ENCODE measurements at places on chromosomes 1 and 21.

DNA sequence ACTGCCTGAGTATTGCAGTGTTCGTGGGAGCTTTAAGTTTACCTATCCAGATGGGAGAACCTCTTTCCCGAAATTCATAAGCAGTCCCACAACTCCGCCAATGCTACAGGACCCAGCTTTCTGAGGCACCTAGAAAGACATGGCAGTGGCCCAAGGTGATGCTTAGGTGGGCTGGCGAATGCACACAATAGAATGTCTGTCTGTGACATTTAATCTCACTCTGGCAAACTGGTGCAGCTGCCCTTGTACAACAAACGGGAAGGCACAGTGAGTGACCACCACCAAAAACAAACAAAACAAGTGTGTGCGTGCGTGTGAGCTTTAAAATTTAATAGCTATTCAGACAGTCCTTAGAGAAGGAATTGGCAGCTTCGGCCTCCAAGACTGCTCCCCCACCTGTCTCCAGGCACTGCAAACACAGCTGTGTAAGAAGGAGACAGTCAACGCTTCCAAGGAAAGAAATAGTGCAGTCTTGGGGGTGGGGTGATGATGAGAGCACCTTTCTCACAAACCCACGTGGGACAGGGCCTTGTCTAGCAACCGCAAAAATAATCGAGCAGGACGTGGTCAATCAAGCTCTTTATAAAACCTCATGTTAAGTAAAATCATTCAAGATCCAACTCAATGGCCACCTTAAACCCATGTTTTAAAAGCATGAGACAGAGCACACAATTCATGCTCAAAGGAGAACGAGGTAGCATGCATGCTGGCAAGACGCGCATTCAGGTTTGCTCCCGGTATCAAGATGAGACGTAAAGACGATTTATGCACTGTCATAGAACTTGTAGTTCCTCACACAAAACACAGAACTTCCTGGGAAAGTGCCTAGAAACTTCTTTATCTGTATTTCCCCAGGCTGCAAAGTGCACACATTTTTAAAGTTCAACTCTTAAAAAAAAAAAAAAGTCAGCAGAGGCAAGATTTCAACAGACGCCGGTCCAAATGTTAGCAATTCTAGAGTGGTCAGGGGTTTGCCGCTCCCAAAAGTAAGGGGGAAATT is 84.1 kb downstream of the TM2D1 start:
- no peak for DNase-seq

DNA sequence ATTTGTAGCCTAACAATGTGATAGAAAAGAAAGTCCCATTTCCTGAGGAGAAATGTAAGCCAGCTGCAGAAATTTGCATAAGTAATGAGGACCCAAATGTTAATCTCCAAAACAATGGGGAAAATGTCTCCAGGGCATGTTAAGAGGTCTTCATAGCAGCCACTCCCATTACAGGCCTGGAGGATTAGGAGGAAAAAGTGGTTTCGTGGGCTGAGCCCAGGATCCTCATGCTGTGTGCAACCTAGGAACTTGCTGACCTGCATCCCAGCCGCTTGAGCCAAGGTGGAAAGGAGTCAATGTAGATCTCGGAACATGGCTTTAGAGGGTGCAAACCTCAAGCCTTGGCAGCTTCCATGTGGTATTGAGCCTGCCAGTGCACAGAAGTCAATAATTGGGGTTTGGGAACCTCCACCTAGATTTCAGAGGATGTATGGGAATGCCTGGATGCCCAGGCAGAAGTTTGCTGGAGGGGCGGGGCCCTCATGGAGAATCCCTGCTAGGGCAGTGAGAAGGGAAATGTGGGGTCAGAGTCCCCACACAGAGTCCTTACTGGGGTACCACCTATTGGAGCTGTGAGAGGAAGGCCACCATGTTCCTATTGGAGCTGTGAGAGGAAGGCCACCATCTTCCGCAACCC is 14.2 kb upstream of the F13B start:
- no peak for DNase-seq

DNA sequence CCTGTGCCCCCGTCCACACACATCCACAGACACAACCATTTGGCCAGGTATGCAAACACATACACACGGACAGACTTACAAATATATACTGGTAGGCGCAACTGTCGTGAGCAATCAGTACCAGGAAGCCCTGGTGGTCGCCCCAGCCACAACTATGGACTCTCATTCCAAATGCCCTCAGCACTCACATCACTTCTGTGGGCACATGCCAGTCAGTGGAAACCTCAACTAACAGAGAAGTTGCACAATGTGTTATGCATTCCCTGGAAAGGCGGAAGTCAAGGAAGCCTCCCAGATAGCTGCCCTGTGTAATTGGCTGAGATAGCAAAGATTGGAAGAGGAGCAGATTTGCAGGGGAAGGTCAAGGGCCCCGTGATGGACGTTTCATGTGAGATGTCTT is 1.4 kb upstream of the HEYL start:
- no peak for DNase-seq

GRCh38 chr21:38351176-38351959 is 94.6 kb downstream of the KCNJ15 start:
- DNase-seq = no peak

DNA sequence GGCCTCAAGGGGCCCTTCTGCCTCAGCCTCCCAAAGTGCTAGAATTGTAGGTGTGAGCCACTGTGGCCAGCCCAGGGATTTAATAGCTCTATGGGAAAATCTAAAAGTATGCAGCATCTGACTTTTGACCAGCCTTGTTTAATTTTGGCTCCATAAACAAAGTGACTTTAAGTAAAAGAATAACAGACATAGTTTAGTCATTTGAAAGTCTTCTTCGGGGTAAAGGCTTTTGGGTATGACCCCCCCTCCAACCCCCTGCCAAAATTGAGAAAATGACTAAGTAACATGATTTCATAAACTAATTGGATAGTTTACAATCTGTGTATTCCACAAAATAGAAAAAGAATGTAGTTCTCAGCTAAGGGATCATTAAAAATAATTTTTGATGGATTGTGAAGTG is 17.0 kb downstream of the GPBP1L1 start:
- no peak for DNase-seq

DNA sequence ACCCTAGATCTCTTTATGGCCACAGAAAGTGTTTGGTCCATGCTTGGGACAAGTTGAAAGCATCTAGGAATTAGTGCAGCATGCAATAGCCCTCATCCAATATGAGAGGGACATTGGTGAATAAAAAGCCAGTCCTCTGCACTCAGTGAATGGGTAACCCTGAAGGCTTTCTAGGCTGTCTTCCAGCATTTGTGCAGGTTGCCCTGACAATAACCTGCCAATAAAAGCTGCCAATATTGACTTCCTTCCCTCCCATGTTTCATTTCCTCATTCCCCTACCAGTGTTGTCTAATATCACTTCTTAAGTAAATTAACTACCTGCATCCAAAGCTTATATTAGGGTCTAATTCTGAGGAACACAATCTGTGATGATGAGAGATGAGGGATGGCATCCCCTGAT is 563.6 kb upstream of the NEGR1 start:
- DNase-seq = no peak

GRCh38 chr1:11281518-11282331 is 8.7 kb downstream of the UBIAD1 start:
- DNase-seq = no peak

DNA sequence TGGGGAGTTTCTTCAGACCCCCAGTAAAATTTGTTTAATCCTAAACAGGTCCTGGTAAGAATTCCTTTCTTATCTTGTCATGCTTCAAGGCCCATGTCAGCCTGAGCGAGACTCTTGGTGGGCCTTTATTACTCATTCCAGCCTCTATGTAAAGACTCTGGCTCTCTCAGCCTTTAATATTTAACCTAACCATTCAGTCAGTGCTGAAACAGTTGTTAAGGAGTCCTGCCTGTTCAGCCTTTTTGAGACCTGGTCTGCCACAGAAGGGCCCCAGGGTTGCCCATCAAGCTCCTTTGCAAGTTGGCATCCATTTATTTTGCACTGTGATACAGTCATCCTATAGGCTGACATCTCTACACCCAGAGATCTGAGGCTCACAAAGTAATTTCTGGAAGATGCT is 107.7 kb upstream of the VANGL1 start:
- no peak for DNase-seq

DNA sequence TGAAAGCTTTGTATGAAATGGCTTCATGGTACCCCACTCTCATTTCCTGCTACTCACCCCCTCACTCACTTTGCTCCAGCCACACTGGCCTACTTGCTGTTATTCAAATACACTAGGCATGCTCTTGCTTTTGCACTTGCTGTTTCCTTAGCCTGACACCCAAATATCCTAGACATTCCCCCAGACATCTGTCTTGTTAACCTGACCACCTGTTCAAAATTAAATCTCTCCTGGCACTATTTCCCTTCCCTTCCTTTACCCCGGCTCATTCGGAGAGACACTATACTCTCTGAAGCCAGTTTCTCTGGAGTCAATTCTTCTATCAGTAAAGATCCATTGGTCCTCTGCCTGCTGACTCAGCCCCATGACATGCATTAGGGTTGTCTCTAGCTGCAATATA is 306.0 kb upstream of the SGIP1 start:
- no peak for DNase-seq

DNA sequence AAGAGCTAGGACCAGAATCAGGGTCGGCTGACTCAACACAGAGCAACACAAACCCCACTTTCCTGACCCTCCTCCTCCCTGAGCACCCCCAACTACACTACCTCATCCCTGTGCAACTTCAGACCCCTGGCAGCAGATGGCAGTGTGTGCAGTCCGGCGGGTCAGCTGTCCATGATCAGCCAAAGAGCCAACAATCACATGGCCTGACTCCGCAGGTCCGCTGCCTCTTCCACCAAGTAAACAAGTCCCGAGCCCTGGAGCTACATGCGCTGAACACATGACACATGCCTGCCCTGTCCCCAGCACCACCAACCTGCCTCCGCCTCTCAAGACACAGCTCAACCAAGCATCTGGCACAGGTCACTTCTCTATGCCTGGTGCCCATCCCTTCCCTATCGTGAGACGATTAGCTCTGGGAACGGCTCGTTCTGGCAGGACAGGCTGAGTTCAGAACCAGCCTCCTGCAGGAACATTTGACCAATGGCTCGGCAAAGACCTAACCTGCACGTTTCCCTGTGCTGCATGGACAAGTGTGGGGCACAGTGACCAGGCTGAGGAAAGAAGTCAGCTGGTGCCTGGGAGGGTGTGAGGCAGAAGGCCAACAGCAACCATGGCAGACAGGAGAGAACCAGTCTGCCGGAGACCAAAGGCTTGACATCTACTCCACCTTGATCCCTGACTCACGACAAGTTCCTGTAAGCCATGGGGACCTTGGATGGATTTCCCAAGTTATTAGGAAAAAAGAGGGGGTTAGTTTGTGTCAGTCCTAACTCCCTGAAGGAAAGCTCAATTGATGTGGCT is 60.3 kb downstream of the CD46 start:
- DNase-seq = no peak

DNA sequence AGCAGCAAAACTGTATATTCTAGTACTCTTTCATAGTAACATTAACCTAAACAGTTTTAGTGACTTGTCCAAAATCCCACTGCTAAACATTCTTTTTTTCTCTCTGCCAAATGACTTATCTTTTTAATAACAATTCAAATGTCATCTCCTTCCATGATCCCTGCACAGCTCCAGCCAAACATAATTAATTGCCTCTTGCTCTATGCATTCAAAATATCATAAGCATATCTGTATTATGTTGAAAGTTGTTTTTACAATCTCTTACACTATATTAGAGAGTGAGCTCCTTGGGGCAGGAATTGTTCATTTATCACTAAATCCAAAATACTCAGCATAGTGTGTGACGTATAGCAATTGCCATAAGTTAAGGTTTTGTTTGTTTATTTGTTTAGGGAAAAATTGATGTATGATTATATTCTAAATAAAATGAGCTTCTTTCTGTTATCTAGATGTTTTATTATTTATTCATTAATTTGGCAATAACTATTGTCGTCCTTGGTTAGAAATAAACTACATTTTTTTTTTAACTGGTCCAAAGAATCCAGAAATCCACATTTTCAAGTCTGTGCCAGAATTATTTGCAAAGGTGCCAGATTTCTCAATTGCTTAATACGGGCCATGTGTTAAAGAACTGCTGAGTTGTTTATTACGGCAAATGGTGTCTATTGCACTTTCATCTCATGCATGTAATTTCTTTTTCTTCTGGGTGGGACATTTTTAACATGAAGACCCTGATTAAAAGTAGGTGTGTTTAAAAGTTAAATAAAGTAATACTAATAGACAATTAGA is 577.2 kb upstream of the ZRANB2 start:
- DNase-seq = no peak

DNA sequence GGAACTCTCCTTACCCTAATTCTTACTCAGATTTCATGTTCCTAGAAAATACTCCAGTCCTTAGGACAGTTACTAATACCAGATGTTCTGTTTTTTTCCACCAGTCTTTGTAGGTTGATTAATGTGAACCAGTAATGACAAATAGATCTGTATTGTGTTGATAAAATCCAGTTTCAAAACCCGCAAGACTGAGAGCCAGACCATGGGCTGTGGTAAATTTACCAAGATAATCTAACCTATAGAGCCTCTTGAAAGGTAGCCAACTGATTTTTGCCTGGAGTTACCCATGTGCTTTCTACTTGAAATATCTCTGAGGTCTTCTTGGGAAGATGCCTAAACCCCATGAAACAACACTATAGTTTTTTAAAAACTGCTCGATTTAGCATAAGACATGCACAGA is 46.5 kb upstream of the CDC7 start:
- DNase-seq = no peak

DNA sequence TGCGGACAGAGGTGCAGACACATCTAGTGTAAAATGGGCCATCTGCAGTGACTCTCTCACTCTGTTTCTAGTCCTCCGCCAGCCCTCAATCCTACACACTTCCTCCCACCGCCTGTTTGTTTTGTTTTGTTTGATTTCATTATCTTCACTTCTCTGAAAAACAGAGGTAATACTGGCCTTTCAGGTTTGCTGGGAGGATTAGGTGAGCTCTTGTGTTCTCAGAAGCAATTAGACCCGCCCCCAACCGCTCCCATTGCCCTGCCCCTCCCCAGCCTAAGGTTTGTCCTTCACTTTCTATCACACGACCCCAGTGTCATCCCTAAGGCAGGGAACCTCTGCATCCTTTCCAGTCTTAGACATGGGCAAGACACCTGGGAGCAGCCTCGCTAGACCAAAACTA is 43.2 kb upstream of the TACSTD2 start:
- DNase-seq = no peak

- no peak for DNase-seq
Observed at GRCh38 chr1:43545695-43546387, 15.2 kb downstream of the PTPRF start.

DNA sequence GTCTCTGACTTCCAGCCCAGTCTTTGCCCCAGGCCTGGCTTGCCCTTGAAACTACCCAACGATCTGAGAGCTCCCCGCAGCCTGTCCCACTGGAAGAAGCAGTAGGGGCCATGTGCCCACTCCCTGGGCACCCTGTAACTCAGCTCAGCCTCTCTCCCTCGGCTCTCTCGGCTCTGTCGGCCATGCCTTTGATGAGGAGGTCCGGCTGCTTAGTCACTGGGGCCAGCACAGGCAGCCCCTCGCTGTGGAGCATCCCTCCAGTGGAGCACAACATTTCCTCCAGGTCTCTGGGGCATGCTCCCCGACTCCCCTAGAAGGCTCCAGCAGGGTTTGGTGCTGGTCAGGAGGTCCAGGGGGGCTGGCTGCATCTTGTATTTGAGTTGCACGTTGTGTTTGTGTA is 83.3 kb upstream of the DISP3 start:
- DNase-seq = no peak
